ENCODE measurements at places on chromosomes 13 and 19. TPM values are rescaled to one million over a fixed set of nuclear protein-coding genes. Genes with fewer than 3 reads are reported as not detected.

DNA sequence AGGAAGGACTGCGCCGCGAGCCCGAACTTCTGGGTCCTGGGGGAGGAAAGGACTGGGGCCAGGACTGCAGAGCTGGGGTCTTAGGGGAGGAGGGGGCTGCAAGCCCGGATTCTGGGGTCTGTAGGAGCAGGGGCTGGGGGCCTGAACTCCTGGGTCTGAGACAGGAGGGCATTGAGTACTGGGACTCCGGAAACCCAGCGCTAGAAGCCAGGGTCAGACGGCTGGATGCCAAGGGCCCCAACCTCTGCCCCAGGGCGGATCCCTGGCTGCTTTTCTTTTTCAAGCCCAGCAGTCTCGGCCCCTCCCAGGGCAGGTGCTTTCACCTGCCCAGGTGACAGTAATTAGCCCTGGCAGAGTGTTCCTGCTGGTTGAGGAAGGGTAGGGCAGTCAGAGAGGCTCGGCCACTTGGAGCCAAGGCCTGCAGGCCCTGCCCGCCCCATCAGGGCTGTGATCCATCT, 2.3 kb downstream of the MYH14 start:
- peaks cover 55% of the 10 kb centered on the region for H3K36me3 ChIP-seq
- peak overlapping the region; percentile 97 for H3K4me3 ChIP-seq
- peaks cover 41% of the 10 kb centered on the region for H3K4me1 ChIP-seq
- peak overlapping the region; percentile 98 for H3K27ac ChIP-seq
- no peaks in the 10 kb centered on the region for H3K27me3 ChIP-seq
- peak; percentile 83 for DNase-seq

DNA sequence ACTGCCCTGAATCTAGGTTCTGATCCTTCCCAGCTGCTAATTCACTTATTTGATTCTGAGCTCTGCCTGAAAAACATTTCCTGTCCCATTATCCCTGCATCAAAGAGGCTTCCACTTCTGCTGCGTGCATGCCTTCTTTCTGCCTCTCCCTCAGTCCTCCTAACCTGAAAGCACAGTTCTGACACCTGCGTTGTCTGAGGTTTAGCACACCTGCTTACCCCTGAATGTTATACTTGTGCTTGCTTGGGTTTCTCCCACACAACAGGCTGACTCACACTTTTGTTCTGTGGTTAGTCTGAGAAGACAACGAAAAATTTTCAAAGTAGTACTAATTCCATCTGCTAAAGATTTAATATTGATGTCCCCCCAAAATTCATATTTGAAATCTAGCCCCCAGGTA, 3.1 kb upstream of the SOHLH2 start:
- DNase-seq: no peak
- no peak overlapping the region for H3K27ac ChIP-seq
- H3K36me3 ChIP-seq: no peaks in the 10 kb centered on the region
- no peaks in the 10 kb centered on the region for H3K4me1 ChIP-seq
- H3K4me3 ChIP-seq: no peak overlapping the region

Gene CLEC17A
- not detected for total RNA-seq

DNA sequence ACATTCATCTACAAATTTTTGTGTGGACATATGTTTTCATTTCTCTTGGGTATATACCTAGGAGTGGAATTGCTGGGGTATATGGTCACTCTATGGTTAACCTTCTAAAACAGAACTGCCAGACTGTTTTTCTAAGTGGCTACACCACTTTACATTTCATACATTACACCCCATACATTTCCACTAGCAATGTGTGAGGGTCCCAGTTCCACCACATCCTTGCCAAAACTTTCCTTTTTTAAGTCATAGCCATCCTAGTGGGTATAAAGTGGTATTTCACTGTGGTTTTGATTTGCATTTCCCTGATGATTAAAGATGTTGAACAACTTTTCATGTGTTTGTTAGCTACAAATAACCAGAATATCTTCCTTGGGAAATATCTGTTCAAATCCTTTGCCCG, 336.1 kb downstream of the SHISA2 start:
- H3K4me1 ChIP-seq: no peaks in the 10 kb centered on the region
- no peak for DNase-seq
- H3K4me3 ChIP-seq: no peak overlapping the region
- peaks cover 74% of the 10 kb centered on the region for H3K27me3 ChIP-seq
- no peaks in the 10 kb centered on the region for H3K36me3 ChIP-seq
- no peak overlapping the region for H3K27ac ChIP-seq

GRCh38 chr19:45355402-45355801, 14.9 kb downstream of the KLC3 start:
- peaks cover 46% of the 10 kb centered on the region for H3K36me3 ChIP-seq
- H3K27ac ChIP-seq: no peak overlapping the region
- H3K27me3 ChIP-seq: no peaks in the 10 kb centered on the region

Gene ATP11A
- 115 TPM for total RNA-seq

Data from Calu3 (cell line).